ENCODE measurements at places on chromosomes 7 and 10.

GRCh38 chr7:150829426-150829825 lies 22.9 kb upstream of the AOC1 start:
- no peak for DNase-seq

GRCh38 chr10:131478377-131478989 lies 167.0 kb upstream of the TCERG1L start:
- DNase-seq = no peak

DNA sequence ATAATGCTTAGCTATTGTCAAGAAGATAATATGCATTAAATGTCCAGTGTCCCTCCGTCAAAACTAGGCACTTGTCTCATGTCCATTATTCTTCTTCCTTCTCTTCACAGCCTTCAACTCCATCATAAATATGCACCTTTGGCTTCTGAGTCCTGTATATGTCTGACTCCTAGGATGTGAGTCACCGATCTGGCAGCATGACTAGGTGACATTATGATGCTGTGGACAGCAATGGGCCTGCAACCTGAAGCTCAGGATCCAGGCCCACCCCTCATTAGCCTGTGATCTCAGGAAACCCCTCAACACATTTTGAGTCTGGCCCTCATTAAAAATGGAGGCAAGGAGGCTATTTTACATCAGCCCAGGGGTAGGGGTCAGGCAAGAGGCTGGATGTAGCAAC lies 362.5 kb upstream of the ZMIZ1 start:
- no peak for DNase-seq

GRCh38 chr7:10156972-10157371 lies 816.7 kb upstream of the PHF14 start:
- no peak for DNase-seq

GRCh38 chr10:62185919-62186692 lies 82.5 kb downstream of the RTKN2 start:
- no peak for DNase-seq

DNA sequence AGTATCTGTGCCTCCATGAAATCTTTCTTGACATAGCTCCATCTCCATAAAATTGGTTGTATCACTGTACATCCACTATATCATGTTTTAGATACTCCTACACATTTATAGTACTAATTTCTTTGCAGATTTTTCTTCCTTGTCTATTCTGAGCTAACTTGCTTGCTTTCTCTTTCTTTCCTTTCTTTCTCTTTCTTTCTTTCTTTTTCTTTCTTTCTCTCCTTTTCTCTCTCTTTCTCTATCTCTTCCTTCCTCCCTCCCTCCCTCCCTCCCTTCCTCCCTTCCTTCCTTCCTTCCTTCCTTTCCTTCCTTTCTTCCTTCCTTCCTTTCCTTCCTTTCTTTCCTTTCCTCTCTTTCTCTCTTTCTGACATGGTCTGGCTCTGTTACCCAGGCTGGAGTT lies 23.7 kb downstream of the TASOR2 start:
- DNase-seq = no peak

DNA sequence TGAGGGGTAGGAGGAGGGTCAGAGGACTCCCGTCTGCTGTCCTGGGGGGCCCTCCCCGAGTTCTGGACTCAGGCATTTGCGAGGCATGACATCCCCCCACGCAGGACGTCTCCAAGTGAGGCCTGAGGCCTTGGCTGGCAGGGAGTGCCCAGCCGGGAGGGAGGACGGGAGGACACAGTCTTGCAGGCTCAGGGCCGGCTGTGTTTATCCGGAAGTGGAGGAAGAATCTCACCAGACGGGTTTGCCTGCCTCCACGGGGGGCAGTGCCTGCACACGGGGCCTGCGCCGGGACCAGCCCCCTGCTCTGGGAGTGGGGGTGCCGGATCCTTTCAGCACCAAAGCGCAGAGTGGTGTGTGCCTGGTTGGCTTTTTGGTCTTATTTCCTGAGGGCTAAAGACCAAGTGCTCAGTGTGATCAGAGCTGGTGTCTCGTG lies 10.9 kb downstream of the PWWP2B start:
- DNase-seq = no peak

- no peak for DNase-seq
These were observed 287.6 kb downstream of the SORCS3 start for GRCh38 chr10:104928734-104929133.

- DNase-seq = no peak
These were observed 51.5 kb upstream of the MYL10 start for GRCh38 chr7:101680406-101681145.

GRCh38 chr7:27714831-27715444 lies 25.0 kb upstream of the TAX1BP1 start:
- no peak for DNase-seq

DNA sequence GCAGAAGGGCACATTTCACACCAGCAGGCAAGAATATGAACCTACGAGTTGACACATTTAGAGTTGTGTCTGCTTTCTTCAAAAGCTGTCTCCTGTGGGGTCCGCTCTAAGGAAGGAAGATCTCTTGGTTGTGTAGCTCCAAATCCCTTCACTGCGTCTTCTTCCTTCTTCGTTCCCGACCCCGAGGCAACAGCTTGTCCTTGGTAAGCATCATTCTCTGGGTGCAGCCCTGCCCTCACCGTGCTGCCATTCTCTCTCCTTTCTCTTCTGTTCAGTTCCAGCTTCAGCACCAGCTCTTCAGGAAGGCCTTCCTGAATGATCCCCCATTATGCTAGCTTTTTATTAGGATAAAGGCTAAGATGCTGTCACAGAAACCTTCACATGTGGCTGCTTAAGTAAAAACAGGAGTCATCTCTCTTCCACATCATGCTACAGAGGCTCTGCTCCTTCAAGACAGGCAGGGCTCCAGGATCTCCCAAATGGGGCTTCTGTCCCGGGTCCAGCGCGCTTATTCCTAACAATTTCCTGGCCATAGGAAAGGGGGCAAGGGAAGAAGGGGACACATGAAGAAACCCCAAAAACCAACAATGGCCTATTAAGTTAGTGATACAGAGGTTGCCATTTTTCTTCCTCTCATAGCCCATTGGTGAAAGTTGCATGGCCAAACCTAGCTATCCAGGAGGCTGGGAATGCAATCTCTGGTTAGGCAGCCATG lies 52.2 kb upstream of the SHH start:
- no peak for DNase-seq

DNA sequence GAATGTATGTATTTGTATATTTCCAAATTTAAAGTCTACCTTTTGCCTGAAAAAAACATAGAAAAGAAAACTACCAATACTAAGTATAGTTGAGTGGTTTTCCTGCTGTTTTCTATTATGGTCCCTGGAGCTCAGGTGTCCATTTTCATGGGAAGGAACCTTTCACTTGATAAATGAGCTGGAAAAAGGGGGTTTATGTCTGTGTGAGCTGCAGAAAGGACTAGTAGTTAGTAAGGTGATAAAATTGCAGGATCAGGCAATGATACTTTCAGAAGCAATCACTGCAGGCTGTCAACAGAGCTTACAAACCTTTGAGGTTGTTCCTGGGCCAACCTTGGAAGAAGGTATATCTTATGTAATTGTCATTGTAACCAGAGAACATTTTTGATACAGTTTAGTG lies 48.0 kb downstream of the ST7 start:
- DNase-seq = no peak

- DNase-seq = no peak
These were observed 2.0 kb downstream of the CYP26C1 start for GRCh38 chr10:93062514-93063143.

- DNase-seq = no peak
These were observed 117.9 kb upstream of the COL1A2 start for GRCh38 chr7:94276795-94277194.

DNA sequence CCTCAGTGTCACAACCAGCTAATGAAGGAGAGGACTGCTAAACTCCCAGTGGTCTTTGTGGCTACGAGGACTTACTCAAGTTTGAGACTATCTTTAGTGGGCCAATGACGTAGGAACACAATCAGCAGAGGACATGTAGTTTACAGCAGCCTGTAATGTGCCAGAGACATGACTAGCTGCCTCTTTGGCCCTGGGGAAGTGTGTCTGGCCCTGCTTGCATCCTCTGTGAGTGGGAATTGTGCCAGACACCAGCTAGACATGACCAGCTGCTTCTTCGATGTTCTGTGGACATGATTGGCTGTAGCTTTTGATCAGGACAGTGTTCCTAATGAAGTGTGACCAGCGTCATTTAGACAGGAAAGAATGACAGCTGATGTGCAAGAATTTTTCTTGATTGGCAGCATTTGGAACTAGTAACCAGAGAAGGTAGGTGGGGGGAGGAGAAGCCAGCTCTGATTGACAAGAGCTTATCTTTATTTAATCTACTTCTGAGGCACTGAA lies 141.7 kb downstream of the AUTS2 start:
- no peak for DNase-seq

DNA sequence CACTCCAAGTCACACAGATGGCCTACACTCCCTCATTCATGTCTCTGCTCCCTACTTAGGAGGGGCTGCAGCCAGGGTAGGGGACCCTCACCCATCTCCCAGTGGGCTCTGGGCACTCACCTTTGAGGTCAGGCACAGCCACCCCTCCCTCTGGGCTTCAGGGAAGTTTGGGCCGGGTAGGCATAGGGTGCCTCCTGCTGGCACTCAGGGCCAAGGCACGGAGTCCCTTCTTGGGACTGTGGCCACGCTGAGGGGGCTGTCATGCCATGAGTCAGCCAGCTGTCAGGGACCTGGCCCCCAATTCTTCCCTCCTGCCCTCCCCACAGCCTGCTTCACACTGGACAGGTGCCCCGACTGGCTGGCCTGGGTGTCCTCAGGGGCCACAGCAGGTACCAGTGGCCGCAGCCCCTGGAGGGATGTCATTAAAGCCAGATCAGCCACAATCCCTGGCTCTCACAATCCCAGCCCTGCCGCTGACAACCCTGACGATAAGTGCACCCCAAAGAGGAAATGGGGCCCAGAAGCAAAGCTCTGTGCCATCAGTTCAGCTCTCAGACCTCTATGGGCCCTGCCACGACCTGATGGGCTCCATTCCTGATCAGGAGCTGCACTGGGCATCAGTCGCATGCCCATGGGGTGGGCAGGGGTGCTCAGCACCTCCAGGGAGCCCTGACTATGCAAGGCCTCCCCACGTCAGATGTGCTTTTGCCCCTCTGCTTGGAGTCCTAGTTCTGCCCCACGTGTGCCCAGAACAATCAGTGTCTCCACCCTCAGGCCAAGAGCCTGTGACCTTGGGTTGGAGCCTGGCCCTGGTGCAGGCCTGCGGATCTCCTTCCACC lies 34.1 kb upstream of the RET start:
- no peak for DNase-seq

DNA sequence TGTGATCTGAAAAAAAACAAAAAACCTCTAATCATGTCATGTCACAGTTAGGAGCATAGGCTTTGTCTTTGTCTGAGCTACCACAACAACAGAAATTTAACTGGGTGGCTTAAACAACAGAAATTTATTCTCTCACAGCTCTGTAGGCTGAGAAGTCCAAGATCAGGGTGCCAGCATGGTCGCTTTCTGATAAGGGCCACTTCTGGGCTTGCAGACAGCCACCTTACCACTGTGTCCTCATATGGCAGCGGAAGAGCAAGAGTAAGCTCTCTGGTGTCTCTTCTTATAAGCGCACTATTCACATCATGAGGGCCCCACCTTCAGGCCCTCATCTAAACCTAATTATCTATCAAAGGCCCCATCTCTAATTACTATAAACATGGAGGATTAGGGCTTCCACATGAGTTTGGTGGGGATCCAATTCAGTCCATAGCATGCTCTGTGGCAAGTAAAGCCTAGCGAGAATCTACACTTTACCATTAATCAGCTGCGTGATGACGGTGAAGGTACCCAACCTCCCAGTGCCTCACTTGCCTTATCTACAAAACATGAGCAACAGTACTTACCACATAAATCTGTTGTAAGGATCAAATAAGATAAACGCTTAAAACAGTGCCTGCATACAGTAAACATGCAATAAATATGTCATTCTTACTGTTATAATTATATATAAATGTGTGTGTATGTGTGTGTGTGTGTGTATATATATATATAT lies 17.3 kb downstream of the ZNF438 start:
- DNase-seq = no peak

GRCh38 chr10:34761453-34761852 lies 53.6 kb downstream of the PARD3 start:
- DNase-seq = no peak

DNA sequence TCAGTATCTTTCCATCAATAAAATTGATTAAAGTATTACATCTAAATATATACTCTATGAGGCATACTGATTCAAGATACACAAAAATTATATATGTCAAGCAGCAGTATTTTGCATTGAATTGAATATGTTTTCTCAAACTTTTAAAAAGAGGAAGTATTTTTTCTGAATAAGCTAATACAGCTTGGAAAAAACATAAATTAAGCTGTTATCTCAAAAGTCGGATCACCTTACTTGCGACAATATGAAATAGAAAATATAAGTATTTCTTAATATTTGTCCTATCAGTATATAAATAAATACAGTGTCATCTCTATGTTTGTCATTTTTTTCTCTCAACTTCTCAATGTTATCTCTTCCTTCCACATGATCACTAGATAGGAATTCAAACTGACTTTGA lies 139.3 kb downstream of the MBL2 start:
- no peak for DNase-seq

DNA sequence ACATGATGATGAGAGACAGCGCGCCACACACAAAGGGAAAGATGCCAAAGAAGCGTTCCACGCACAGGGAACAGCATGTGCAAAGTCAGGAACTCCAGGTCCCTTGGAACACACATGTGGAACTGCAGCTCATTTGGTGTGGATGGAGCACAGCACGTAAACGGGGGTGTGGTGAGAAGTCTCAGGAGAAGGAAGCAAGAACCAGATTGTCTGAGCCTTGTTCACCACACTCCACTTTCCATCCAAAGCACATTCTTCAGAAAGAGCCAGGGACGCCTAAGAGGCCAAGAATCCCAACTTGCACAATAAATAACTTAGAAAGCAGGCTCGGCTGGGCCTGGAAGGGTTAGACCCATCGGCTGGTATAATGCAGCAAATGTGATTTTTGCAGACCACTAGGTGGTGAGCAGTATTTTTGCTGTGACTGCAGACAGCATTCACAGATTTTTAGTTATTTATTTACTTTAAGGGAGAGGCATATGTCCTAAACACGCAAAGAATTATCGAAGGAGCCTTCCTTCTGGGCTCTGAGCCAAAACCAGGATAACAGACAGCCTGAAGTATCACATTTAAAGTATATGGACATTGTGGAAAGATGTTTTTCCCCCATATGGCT lies 27.9 kb upstream of the ASCC1 start:
- no peak for DNase-seq

DNA sequence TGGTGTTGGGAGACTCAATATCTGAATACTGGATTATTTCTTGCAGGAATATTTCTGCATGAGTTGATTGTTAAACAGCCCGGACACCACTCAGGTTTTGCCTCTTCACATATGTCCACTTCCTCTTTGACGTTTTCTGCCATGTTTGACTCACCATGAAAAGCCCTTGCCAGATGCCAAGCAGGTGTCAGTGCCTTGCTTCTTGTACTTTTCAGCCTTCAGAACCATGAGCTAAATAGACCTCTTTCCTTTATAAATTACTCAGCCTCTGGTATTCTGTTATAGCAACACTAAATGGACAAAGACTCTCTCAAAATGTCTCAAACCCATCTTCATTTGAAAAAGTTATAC lies 24.7 kb upstream of the MACC1 start:
- no peak for DNase-seq
